Activated CD4-positive, alpha-beta T cell treated with anti-CD3 and anti-CD28 coated beads for 24 hours (primary cell): ENCODE measurements at places on chromosomes 16 and 17.

DNA sequence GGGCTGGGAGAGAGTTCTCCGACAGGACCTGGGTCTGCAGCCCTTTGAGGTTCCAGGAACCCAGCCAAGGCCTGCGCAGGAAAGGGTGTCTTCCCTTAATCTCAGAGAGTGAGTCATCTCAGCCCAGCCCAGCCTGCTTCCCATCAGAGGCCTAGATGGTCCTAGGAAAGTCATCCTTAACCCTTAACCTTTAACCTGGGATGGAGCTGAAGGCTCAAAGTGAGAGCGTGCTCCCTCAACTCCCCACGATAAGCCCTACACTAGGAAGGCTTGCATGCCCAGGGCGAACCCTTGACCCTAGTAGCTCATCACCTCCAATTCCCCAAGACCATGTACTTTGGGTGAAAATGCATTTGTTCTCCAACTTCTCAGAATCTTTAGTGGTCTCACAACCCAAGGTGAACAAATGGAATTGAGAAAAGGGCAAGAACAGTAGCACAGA lies 4.8 kb upstream of the ATXN7L3 start:
- DNase-seq = no peak

GRCh38 chr17:82246365-82247181 lies 17.7 kb downstream of the SLC16A3 start:
- DNase-seq = no peak

GRCh38 chr16:82936941-82937551 lies 310.3 kb downstream of the CDH13 start:
- DNase-seq = no peak

GRCh38 chr17:44102849-44103622 lies 20.4 kb downstream of the HDAC5 start:
- DNase-seq = no peak

- DNase-seq = no peak
Measured at GRCh38 chr17:18961634-18962493, 9.9 kb downstream of the SLC5A10 start.

DNA sequence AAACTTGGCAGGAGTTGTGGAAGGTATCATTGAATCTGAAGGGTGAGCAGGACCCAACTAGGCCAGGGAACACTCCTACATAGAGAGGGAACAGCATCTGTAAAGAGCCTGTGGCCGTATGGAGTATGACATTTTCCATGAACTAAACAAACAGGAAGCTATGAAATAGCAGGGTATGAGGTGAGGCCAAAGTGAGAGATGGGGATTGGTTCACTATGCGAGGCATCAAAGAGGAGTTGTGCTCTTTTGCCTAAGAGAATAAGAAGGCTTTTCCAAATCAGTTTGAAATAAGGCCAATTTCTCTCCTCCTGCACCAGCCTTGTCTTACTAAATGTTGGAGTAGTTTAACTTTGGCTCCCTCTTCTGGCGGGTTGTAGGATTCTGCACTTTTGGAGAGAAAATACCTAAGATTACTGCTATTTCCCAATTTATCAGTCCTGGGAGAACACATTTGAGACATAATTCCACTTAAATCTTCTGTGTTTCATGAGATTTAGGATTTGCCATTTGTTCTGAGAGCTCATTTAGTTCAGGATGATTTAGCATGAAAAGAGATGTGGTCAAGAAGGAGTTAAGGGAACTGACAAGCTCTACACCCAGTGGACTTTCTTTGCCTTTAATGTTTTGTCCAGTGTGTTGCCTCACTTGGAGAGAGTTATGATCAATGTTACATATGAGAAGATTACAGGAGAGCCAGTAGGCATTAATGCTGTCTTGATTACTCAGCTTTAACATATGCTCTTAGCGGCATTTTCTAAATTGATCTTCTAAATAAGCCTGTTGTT lies 55.4 kb downstream of the TNRC6C start:
- DNase-seq = peak; percentile 44
